Naive thymus-derived CD8-positive, alpha-beta T cell (primary cell): ENCODE measurements at places on chromosomes 1 and 21. TPM values are rescaled to one million over a fixed set of nuclear protein-coding genes. Genes with fewer than 3 reads are reported as not detected.

- DNase-seq, result no peak
Observed at GRCh38 chr1:8351693-8352470, 34.0 kb downstream of the SLC45A1 start.

DNA sequence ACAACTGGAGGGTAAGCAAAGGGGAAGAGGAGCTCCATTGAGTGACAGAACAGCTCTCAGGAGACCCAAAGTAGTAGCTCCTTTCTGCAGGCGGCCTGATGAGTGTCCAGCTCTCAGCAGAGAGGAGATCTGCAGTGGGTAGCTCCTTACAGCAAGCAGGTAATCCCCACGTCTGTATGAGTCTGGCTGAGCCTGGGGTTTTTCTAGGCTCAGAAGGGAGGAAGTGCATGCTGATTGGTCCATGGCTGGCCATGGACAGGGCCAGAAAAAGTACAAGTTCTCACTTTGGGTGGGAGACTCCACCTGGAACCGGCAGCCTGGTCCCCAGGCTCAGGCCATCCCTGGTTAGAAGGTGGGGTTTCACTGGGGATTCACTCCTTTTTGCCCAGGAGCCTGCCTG is 50.9 kb upstream of the SCYL3 start:
- DNase-seq, result no peak

DNA sequence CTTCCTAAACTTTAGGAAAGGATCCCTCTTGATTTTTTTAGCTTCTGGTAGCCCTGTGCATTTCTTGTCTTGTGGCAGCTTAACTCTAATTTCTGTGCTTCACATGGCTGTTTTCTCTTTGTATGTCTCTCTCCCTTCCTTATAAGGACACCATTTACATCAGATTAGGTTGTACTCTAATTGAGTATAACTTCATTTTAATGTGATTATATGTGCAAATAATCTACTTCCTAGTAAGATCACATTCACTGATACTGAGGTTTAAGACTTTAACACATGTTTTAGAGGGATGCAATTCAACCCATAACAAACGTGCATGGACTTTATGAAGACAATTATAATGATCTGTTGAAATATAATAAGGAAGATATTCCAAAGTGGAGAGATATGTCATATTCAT is 46.7 kb downstream of the RGS4 start:
- no peak for DNase-seq

- no peak for DNase-seq
Observed at GRCh38 chr1:193569096-193569982, 382.9 kb upstream of the B3GALT2 start.

GRCh38 chr1:172838680-172839313 is 179.9 kb downstream of the FASLG start:
- no peak for DNase-seq

- no peak for DNase-seq
Observed at GRCh38 chr1:192810253-192810880, 1.5 kb downstream of the RGS2 start.

- DNase-seq, result no peak
Observed at GRCh38 chr21:34031835-34032370, 41.5 kb upstream of the MRPS6 start.

DNA sequence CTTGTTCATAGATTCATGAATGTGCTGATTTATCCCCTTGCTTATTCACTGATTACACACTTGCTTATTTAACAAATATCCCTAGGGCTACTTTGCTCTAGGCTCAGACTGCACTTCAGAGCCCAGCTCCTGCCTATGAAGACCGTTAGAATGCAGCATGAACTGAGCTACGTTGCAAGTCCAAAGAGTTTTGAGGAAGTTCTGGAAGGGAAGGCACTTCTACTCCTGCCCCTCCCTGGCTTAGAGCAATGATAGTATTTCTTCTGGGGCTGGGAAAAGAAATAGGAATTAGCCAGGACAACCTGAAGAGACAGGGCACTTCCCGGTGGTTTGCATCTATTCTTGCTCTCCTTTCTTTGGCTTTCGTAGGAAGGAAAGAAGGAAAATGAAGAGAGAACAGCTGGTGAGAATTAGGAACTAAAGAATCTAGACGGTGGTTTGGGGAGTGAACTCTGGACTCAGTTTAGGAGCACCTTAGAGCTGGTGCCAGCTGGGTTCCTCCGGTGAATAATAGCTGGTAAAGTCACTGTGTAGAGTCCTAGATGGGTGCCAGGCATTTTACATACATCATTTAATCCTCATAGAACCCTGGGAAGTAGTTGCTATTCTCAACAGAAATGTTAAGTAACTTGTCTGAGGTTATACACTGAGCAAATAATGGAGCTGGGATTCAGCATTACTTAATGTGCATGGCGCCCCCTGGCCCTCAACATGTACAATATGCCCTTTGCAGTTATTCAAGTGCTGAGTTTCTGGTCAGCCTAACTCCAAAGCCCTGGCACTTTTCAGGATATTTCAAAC is 65.9 kb downstream of the NDUFS5 start:
- peak; percentile 44 for DNase-seq

The GJA5 gene
- not detected for total RNA-seq

The SNIP1 gene
- 36.3 TPM for total RNA-seq

The FCRL6 gene
- 2.1 TPM for total RNA-seq

The ZBTB8B gene
- total RNA-seq, result not detected

The FAF1 gene
- total RNA-seq, result 48.2 TPM

The MMEL1 gene
- total RNA-seq, result 3.3 TPM
